Lower lobe of right lung (tissue), 2 donors: ENCODE measurements at places on chromosomes 1 and 21. TPM values are rescaled to one million over a fixed set of nuclear protein-coding genes. Genes with fewer than 3 reads are reported as not detected.

Gene LCE3D
- not detected for total RNA-seq

Gene FAM72B
- 0.83 TPM for total RNA-seq

Gene F13B
- not detected for total RNA-seq

Gene MGST3
- 216 TPM for total RNA-seq

Gene PWP2
- total RNA-seq = 10.9 TPM

Gene NOS1AP
- total RNA-seq = 3.6 TPM

Gene DUSP10
- total RNA-seq = 8.7 TPM

Gene CHD5
- total RNA-seq = 0.56 TPM
